Testis (tissue), 5 donors: ENCODE measurements at places on chromosomes 5 and 9. TPM values are rescaled to one million over a fixed set of nuclear protein-coding genes. Genes with fewer than 3 reads are reported as not detected.

- DNase-seq = no peak
Observed at GRCh38 chr5:88485531-88485930, 216.9 kb upstream of the TMEM161B start.

SLC4A9 gene
- 0.81 TPM for total RNA-seq

DNA sequence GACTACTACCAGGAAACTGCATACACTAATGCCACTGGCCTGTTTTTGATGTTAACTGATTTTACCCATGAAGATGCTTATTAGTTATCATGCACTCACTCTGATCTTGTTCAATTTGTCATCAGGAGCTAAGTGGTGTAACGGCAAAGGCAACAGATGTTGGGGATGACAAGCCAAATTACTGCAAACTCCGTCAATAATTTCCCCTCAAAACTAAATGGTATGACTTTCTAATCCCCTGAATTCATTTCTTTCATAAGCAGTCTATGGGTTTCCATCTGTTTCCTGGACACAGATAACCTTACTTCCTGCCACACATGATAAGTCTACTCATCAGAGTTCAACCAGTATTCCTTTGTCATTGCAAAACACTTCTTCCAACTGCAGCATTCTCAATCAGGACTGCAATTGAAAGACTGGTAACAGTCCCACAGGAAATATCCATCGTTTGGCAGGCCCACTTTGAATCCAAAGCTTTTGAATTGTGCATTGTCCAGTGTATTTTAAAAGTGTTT lies 96.2 kb upstream of the SMC2 start:
- no peak for DNase-seq

DNA sequence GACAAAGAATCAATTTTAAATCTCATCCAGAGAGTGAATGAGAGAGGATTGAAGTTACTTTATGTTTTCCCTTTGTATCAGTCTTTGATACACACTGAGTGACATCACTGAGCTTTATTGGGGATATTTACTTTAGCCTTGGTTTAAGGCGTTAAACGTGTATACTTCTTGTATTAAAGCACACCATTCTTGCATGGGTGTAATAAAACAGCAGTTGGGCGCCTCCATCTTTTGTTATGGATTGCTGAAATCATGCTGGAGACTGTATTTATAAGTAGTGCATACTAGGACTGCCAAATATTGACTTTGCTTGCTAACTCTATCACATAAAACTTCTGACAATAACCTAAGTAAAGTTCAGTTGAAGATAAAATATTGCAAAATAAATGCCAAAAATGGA lies 1755.8 kb upstream of the WWC1 start:
- DNase-seq = no peak

DNA sequence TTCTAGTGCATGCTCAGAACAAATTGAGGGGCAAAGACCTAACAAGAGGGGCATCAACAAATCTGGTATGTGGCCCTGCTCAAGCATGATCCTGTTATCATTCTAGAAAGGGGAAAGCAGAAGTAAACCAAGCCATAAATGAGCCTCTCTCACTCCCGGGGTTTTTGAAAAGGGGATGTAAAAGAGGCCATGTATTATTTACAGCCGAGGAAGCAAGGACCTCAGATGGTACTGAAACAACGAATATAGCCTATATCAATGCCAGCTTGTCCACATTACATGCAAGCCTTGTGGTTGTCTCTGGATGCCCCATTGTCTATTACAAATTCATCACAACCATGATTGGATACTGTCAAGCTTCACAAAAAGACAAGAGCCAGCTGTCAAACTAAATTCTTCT lies 211.3 kb downstream of the DCP2 start:
- no peak for DNase-seq

DNA sequence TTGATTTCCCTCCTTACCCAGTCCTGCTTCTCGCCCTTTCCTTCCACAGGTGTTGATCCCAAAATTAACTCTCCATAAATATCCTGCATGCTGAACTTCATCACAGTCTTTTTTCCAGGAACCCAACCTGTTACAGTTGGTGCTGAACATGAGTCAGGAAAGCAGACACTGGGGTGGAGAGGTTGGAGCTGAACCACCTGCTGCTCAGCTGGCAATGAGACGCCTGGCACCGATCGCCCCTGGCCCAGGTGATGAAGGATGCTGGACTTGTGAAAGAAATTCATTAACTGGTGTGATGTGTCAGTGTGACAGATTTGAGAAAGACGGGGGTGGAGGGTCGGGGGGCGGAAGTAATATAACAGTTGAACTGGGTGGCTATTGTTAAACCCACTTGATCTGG lies 30.6 kb downstream of the CPLX2 start:
- DNase-seq = no peak
